IgD-negative memory B cell (primary cell): ENCODE measurements at places on chromosomes 11 and 22. TPM values are rescaled to one million over a fixed set of nuclear protein-coding genes. Genes with fewer than 3 reads are reported as not detected.

The HSCB gene
- polyA plus RNA-seq: 24.1 TPM

The KREMEN1 gene
- not detected for polyA plus RNA-seq

The STX3 gene
- polyA plus RNA-seq: 4.9 TPM

The HBD gene
- not detected for polyA plus RNA-seq

The SMC1B gene
- polyA plus RNA-seq: not detected

The TEAD1 gene
- not detected for polyA plus RNA-seq

The NPAS4 gene
- not detected for polyA plus RNA-seq

The SLC22A9 gene
- not detected for polyA plus RNA-seq

The P2RY6 gene
- not detected for polyA plus RNA-seq

The MS4A15 gene
- not detected for polyA plus RNA-seq
